ENCODE measurements at places on chromosomes 2 and 18. TPM values are rescaled to one million over a fixed set of nuclear protein-coding genes. Genes with fewer than 3 reads are reported as not detected.

MPP4 gene
- total RNA-seq, result not detected

IL36RN gene
- not detected for total RNA-seq

FNDC4 gene
- total RNA-seq, result 14.1 TPM

ATG16L1 gene
- 36.4 TPM for total RNA-seq

PTPRN gene
- 5.7 TPM for total RNA-seq

Measured in WTC11 (cell line).